Smooth muscle cell of the brain vasculature (primary cell): ENCODE measurements at places on chromosomes 16 and 17.
A peak's percentile ranks its signal among the peaks of the same experiment; 100 is the strongest.

GRCh38 chr17:55121268-55121667, 143.5 kb upstream of the HLF start:
- DNase-seq, result no peak

DNA sequence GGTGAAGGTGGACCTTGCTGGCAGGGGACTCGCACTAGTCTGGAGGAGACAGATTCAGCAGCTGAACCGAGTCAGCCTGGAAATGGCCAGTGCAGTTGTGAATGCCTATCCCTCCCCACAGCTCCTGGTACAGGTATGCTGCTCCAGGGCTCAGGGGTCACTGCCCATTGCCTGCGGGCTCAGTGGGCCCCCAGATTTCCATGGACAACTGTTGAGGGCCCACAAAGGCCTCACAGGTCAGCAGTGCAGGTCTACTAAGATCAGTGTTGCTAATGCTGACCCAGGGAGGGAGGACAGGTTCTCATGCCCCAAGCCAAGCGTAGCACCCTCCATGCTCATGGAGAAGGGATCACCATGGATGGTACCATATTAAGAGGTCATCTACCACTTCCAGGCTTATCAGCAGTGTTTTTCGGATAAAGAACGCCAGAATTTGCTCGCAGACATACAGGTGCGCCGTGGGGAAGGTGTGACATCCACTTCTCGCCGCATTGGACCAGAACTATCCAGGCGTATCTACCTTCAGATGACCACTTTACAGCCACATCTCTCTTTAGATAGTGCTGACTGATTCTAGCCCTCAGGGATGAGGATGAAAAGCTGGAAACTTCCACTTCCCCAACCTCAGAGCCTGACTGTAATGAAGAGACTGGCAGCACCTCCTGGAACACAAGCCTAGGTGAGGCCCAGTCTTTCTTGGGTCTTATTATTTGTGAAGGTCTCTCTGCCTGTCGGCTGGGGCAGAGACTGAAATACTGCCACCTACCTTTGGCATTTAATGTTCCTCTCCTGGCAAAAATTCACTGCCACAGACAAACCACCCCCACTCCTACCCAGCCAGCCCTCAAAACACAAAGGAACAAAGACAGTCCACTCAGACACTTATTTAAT, 7.6 kb downstream of the EME1 start:
- no peak for DNase-seq

- DNase-seq, result no peak
These were observed 19.2 kb downstream of the CLEC19A start for GRCh38 chr16:19304750-19305149.

GRCh38 chr17:61000911-61001310, 323.3 kb downstream of the BCAS3 start:
- DNase-seq, result no peak

- DNase-seq, result no peak
These were observed 182.8 kb downstream of the FTO start for GRCh38 chr16:53886482-53887378.

GRCh38 chr17:10729334-10730193, at the start of gene TMEM220:
TSS of gene TMEM220 (minus strand) at chr17:10730023. CDS start at chr17:10729851, 172 bp downstream.
- peak; percentile 31 for DNase-seq

- no peak for DNase-seq
These were observed 121.1 kb downstream of the WWOX start for GRCh38 chr16:78220571-78220970.

GRCh38 chr16:75311383-75311938, 60.0 kb upstream of the BCAR1 start:
- no peak for DNase-seq

- no peak for DNase-seq
These were observed 9.3 kb upstream of the RNF135 start for GRCh38 chr17:30961209-30962188.

DNA sequence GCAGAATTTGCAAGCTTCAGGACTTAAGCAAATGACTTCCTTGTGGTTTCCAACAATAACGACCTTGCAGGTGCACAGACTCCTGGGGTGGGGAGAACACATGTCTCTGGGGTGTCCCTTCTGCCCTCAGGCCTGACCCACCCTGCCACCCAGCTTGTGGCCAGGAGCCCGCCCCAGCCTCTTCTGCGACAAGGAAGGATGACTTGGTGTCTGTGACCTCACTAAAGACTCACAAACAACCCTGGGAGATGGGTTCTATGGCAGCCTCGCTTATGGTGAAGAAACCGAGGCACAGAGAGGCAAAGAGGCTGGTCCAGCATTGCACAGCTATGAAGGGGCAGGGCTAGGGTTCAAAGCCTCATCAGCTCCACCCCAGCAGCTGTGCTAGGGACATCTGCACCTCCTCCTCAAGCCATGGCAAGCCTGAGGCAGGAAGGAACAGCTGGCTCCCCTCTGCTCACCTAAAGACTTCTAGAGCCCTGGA, 2.6 kb downstream of the ATP2A3 start:
- DNase-seq, result no peak

DNA sequence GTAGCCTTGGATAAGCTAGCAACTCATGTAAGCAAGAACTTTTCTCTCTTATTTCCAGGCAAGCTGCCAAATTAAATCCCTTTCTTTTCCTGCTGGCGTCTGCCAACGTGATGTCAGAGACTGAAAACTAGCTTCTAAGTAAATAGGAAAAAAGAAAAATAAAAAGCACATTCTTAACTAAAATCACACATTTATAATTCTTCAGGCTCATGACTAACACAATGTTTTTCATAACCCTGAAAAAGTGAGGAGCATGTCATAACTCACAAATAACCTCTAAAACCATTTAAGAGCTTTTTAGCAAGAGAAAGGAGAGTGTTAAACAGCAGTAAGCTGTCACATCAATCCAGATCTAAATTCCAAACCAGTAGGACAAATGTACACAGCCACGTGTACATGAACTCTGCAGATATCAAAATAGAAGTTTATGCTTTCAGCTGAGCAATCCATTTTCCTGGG, 110.0 kb downstream of the N4BP1 start:
- DNase-seq, result peak; percentile 72

- DNase-seq, result no peak
These were observed 21.1 kb downstream of the ITGB4 start for GRCh38 chr17:75742337-75742736.

DNA sequence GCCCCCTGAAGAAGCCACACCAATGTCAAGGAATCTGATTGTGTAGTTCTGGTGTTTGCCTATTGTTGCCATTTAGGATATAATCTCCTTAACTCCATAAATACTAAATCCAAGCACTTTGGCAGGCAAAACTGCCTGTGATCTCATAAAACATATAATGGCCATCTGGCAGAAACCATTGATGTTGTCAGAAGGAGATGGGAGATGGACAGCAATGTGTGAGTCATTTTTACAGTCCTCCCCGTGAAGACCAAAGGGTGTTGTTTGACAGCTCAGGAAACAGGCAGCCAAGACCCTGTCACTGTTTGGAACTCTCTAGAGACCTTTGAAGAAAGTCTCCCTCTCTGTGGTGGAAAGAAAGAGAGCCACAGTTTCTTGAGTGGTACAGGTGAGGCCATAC, 454.1 kb downstream of the HS3ST3B1 start:
- DNase-seq, result no peak

DNA sequence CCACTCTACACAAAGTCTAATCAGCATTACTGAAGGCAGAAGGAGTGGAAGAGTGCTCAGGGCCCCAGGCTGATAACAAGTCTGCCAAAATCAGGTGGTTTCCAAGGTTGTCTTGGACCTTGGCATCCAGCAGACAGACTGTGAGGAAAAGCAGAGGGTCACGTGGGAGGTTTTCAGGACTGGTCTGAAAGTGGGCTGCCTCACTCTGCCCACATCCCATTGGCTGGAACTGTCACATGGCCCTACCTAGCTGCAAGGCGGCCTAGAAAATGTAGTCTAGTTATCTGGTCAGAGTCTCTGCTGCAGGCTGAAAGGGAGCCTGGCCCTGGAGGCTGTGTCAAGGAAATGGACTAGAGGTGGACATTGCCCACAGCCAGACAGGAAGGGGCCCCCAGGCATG, 310.7 kb upstream of the ASIC2 start:
- DNase-seq, result no peak

DNA sequence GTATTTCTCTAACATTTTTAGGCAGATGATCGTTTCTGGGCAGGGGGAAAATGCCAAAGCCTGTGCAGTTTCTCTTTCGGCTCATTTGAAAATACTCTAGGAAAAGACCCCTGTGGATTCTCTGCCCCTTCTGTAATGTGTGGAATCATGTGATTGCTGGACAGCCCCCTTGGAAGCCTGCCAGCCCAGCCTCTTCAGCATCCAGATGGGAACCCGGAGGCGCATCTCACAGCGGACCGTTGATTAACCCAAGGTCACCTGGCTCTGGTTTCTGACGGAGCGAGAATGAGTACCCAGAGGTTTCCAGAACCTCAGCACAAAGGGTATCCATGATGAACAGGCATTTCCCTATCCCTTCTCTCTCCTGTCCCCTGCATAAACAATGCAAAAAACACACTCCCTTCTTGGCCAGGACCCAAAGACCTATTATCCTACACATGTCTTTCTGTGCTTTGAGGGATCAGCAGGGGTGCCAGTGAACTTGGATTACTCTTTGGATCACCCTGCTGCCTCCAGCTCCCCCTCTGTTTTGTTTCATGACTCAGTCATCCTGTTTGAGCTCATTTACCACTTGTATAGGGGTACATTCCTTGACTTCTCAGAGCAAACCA, 957.1 kb upstream of the RBFOX1 start:
- no peak for DNase-seq

- no peak for DNase-seq
These were observed 168.6 kb downstream of the HAPSTR1 start for GRCh38 chr16:9259914-9260608.

GRCh38 chr17:41523787-41524186, 4.3 kb downstream of the KRT19 start:
- no peak for DNase-seq

GRCh38 chr17:57927048-57927723, 28.0 kb downstream of the CUEDC1 start:
- DNase-seq, result peak; percentile 85

DNA sequence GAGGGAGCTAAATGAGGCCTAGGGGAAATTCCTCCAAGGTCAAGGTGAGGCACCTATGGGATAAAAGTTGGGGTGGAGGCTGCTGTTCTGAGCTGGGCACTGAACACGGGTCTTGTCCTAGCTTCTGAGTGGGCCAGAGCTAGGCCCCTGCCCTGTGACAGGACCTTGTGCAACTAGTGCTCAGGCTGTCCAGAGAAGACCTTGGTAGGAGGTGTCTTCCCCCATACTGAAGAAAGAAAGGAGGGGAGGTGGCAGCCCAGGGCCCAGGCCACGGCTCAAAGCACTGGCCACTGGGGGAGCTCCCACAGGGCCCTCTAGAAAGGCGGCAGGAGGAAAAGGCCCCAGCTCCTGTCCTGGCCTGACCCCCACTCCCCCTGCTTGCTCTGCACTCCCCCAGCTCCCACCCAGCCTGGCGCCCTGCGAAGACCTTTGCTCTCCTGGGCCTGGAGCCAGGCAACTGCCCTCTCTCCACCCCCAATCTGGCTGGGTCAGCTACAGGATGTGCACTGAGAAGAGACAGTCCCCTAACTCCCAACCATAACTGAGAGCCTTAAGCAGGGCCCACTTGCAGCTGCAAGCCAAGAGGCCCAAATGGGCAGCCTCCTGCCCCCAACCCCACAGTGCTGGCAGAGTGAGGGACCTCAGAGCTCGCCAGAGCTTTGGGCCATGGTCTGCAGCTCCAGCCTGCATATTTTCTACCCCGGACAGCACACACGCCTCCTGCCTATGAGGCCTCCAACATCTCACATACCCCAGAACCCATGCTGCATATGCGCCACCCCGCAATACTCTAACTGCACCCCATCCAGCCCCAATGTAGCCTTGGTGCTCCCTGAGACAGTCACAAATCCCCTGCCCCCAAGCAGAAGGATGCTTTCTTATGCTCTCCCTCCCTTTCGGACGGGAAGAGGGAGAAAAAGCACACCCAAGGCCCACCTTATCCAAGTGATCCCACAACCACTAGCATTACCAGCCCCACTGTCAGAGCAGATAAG, 15.3 kb downstream of the HSD11B2 start:
- no peak for DNase-seq

DNA sequence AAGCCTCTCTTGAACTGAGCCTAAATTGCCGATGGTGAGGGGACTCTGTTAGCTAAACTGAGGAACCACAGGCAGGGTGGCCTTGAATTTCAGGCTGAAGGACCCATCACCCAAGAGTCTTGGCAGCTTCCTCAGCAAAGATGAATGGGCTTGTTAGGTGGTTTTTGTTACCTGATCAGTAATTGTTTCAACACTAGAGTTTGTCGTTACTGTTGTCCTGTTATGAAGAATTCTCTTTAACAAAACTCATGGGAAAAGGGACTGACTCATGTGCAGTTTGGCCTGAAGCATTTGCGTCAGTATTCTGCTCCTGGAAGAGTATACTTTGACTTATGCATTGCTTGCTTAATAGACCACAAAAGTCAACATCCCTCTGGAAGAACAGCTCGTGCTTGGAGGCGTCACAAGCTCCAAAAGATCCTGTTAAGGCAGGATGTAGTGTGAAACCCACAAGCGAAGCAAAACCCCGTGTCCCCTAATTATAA, 206.0 kb downstream of the IRX3 start:
- DNase-seq, result peak; percentile 83

DNA sequence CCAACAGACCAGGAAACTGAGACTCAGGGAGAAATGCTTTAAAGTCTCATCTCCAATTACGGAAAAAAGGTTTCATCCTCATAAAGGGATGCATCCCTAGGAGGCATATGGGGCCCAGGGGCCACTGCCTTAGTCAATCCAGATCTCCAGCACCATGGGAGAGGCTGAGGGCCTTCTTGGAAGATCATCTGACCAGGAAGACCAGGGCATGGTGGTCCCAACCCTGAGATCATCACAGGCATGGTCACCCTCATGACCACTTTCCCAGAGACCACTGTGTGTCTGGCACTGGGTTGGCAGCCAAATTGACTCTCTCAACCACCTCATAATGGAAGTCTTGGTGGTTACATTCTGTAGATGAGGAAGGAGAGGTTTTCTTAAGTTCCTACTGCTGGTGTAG, 23.4 kb upstream of the CES5A start:
- no peak for DNase-seq

- no peak for DNase-seq
These were observed 164.0 kb downstream of the PHKB start for GRCh38 chr16:47625115-47625567.
